ENCODE measurements at places on chromosomes 16 and 17.

- DNase-seq, result no peak
Measured at GRCh38 chr16:82460766-82461165, 166.0 kb upstream of the CDH13 start.

DNA sequence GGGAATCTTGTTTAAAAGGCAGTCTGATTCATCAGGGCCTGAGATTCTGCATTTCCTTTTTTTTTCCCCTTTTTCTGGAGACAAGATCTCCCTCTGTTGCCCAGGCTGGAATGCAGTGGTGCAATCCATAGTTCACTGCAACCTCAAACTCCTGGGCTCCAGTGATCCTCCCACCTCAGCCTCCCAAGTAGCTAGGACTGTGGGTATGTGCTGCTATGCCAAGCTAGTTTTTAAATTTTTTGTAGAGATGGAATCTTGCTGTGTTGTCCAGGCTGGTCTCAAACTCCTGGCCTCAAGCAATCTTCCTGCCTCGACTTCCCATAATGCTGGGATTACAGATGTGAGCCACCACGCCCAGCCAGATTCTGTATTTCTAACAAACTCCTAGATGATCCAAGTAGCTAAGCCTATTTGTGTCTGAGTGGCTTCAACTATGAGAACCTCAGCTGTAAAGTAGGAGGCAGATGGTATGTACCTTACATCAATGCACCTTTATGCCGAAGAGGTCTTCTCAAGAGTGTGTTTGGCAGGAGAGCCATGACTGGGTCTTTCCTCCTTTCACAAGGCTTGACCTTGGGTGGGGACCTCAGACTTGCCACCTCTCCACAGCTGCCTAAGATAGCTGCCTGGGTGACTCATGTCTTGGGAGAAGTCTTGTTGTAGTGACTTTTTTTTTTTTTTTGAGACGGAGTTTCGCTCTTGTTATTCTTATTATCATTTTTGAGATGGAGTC lies 10.9 kb downstream of the LDAF1 start:
- no peak for DNase-seq

GRCh38 chr17:71098071-71098470 lies 928.7 kb downstream of the KCNJ2 start:
- no peak for DNase-seq

DNA sequence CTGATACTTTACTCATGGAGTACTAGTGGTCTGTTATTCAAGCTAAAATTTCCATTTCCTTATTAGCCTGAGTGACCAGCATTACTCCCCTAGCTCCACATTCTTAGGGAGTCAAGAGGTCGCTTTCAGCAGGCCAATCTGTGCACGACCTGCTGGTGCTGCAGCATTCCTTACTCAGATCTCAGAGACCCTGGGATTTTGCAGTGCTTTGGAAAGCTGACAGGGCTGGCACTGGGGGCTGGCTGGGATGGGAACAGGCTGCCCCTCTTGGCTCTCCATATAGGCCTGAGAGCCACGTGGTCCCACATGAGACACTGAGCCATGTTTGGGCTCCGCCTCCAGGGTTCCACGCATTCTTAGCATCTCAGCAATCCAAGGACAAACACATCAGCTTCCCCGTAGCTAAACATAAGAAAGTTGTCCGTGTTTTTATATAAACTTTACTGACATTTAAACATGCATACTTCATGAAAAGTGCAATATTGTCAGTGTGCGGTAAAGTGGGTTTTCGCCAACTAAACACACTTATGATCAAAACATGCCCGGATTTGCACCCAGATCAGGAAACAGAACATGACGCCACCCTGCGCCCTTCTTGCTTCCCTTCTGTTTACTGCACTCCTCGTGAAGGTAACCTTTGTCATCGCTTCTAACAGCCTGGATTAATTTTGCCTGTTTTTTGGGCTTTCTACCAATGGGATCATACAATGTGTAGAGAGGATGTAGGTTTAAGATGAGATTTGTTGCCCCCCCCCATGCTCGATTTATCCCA lies 254.5 kb upstream of the CACNG5 start:
- DNase-seq, result no peak

DNA sequence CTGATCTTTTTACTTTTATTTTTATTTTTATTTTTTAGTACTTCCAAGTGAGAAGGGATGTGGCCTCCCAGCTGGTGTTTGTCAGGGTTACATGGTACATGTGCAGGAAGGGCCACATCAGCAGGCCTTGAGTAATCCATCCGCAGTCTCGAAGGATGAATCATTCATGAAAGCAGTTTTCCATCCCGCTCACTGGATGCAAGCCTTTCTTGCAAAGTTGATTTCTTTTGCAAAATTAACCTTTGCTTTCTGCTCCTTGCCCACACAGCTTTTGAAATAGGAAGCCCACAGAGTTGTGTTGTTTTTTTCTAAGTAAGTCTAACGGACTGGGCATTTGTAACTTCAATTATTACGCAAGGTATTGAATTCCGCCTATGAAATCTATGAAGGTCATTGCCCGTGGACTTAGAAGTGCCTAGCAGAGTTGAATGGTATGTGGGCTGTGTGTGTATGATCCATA lies 157.4 kb downstream of the PRKCA start:
- peak; percentile 95 for DNase-seq

- no peak for DNase-seq
Measured at GRCh38 chr17:31224366-31224765, 72.7 kb downstream of the OMG start.

DNA sequence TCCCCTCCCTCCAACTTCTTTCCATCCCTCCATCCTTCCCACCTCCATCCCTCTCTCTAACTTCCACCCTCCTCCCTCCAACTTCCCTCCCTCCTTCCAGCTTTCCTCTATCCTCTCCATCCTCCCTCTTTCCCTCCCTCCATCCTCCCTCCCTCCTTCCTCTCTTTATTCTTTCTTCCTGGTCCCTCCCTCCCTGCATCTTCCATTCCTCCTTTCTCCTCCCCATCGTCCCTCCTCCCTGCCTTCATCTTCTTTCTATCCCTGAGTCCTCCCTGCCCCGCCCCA lies 11.8 kb downstream of the CACNG4 start:
- no peak for DNase-seq

DNA sequence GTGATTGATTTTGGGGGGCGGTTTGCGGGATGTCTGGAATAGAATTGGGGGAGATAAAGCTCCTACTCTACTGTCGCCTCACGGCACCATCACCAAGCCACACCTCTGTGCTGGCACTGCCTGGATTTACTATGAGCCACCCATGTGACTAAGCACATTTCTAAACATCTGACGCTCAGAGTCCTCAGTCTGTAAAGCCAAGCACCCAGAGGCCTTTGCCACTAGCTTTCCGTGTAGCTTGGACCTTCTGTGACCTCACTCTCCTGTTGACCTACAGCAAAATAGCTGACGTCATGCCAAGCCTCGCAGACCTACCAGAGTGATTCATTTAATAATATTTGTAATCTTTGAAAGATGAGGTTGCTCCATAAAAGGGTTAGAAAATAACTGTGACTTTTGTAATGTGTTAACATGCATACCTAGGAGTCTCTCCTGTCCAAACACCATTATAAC lies 38.5 kb upstream of the MYOCD start:
- DNase-seq, result peak; percentile 73

DNA sequence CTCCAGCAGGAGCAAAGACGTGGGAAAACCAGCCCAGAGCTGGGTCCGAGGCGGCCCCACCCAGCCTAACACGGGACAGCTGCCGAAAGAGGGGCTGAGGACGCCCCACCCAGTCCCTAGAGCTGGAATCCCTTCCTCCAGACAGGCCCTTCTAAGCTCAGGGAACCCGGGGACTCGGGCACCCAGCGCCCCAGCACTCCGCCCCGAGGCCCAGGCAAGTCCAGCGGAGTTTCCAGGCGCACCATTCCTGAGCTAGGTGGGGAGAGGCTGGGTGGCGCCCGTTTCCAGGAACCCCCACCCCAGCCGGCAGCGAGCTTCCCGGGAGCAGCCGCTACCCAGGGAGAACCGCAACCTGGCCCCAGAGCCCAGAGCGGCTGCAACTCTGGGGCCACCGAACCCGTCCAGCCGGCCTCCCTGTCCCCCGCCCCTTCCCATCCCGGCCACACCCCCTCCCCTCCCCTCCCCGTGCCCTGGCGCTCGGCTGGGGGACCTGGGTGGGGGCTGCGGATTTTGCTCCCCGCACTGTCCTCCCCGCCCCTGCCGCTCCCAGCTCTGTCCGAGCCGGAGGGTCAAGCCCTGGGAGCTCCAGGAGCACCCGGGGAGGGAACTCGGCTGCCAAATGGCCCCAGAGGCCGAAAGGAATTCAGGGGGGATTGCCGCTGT lies 536 bp downstream of the TMC6 start:
- peak; percentile 38 for DNase-seq

DNA sequence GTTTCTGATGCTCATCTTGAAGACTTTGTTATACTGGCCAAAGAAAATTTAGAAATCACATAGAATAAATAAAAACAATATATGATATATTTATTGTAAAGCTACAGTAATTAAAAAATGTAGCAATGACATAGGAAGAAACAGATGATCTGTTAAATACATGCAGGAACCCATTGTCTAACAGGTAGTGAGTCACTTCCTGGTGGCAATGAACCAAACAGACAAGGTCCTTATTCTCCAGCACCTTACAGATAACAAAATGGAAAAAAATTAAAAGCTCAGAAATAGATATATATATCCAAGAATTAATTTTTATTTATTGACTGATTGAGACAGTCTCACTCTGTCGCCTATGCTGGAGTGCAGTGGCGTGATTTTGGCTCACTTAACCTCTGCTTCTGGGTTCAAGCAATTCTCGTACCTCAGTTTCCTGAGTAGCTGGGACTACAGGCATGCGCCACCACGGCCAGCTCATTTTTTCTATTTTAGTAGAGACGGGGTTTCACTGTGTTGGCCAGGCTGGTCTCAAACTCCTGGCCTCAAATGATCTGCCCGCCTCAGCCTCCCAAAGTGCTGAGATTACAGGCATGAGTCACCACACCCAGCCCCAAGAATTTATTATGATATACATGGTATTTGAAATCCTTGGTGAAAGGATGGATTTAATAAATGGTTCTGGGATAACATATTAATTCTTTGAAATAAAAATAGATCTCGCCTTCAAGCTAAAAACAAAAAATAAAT lies 7.5 kb downstream of the NETO2 start:
- peak; percentile 67 for DNase-seq

GRCh38 chr17:32141258-32141657 lies 1.0 kb upstream of the RHOT1 start:
- peak; percentile 76 for DNase-seq

GRCh38 chr16:48608452-48608851 lies 1.5 kb downstream of the N4BP1 start:
- peak; percentile 63 for DNase-seq

- DNase-seq, result no peak
Measured at GRCh38 chr16:77812856-77813500, 24.6 kb downstream of the VAT1L start.

- peak; percentile 87 for DNase-seq
Measured at GRCh38 chr17:43368740-43369506, 29.9 kb upstream of the ARL4D start.

DNA sequence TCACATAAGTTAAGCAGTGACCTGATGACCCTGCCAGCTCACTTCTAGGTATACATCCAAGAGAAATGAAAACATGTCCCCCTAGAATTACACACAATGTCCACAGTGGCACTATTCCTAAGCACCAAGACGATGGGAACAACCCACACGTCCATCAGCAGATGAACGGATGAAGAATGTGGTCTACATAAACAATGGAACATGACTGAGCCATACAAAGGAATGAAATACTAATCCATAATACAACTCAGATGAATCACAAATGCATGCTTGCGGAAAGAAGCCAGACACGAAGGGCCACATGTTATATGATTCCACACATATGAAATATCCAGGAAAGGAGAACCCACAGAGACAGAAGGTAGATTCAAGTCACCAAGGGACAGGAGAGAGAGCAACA lies 17.4 kb downstream of the USP22 start:
- no peak for DNase-seq

DNA sequence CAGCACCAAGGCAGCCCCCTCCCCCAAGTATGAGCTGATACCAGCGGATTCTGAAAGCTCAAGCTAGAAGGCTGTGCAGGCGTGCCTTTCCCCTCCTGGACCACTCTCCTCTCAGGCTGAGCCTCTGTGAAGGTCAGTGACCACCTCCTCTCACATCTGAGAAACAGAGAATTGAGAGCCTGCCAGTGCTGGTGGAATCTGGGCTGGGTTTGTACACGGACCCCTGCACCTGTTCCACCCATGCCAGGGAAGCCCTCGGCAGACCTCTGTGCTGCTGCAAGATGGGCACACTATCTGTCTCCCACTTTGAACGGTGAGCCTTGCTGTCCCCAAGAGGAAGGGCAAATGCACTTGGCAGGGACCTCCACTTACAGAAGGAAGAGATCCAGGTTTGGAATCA lies 54.7 kb upstream of the SDK2 start:
- DNase-seq, result no peak

DNA sequence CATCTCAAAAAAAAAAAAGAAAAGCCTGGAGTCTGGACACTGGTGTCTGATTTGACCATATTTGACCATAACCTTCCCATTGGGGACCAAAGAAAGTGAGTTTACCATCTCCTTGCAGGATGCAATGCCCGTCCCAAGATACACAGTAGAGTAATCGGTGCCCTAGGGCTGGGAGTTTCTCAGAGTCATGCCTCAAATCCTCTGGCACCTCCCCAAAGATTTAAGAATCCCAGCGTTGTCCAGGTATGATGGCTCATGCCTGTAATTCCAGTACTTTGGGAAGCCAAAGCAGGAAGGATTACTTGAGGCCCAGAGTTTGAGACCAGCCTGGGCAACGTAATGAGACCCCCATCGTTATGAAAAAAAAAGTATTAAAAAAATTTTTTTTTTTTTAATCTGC lies 5.0 kb downstream of the PITPNM3 start:
- DNase-seq, result no peak

GRCh38 chr16:80893686-80894085 lies 89.3 kb upstream of the CDYL2 start:
- DNase-seq, result no peak

GRCh38 chr16:64287655-64288528 lies 834.0 kb downstream of the CDH11 start:
- DNase-seq, result no peak

- DNase-seq, result no peak
Measured at GRCh38 chr16:85564277-85565051, 48.7 kb upstream of the GSE1 start.

DNA sequence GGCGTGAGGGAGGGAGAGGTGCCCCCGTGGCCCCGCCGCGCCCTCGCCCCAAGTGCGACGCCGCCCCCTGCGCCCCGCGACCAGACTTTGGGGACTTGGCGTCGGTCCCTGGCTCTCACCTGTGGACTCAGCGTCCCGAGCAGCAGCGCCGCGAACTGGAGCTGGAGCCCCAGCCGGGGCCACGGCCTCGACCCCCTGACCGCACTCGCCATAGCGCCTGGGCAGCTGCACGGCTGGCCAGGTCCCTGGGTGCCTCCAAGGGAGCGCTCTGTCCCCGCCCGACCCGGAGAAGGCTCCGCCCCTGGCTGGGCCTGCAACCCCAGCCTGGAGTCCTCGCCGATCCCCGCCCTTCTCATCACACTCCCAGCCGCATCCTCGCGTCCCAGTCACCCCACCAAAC lies at the start of gene ERN2:
Gene ERN2 (minus strand): TSS at position 247 of the 400 bp plus-strand sequence. CDS start 35 bp downstream, at position 212.
- no peak for DNase-seq

GRCh38 chr17:79561486-79562133 lies 49.2 kb downstream of the RBFOX3 start:
- DNase-seq, result no peak

GRCh38 chr16:85412911-85413520 lies 200.1 kb upstream of the GSE1 start:
- no peak for DNase-seq
